ENCODE measurements at places on chromosomes 2 and 18.

GRCh38 chr2:239753401-239753837 is 271.7 kb downstream of the NDUFA10 start:
- no peak for DNase-seq

GRCh38 chr2:71792926-71793761 is 339.8 kb downstream of the DYSF start:
- peak; percentile 82 for DNase-seq

DNA sequence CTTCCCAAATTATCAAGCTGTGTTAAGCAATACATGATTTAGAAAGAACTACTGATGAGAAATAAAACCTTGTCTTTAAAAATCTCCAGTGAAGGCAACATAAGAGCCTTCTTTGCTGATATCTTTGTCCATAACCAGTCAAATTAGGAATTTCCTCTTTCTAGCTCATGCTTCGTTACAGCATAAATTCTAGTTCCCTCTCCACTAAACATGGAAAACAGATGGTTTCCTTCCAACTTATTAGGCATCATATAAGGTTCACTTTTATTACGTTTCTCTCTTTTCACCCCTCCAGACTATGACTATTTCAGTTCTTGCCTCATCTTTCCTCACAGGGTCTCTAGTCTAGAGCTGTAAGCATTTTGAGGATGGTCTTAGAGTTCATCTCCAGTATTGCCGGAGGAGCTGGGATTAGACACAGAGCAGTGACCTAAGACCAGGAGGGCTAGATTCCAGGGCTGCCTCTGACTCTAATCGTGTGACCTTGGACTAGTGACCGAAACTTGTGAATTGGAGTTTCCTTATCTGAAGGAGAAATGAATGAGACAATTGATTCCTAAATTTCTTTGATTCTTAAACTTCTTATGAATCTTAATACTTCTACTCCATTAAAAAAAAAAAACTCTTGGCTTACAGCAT is 195.5 kb upstream of the APCDD1 start:
- DNase-seq, result no peak

DNA sequence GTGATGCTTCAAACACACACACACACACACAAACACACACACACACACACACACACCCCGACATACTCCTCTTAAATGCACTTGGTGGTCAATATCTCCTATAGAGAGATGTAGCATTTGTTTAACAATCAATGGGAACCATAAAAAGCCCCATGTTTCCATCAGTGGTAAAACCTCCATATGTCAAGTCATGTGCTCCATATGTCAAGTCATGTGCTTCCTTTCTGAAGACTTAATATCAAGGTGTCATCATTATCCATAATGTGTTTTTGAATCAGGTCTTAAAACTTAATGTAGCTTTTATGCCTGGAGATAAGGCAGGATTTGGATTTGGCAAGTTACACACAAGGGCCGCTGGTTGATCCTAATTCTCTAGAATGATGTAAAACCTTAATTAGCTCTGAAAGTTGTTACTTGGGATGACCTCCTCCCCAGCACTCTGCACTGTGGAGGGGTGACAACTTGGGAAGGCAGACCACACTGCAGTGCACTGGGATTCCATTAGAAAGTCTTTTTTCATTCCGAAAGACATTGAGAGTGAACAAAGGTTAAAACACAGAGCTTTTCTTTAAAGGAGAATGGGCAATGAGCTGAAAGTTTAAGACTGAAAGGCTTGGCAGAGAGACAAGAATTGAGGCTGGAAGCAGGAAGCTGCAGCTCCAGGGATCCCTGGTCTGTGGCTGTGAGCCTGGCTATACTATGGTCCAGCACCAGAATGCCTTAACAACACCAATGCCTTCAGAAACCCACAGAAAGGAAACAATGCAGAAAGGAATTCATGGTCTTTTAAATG is 26.4 kb downstream of the ALK start:
- DNase-seq, result peak; percentile 94

All from astrocyte of the hippocampus (primary cell).